ENCODE measurements at places on chromosomes 7 and 10. TPM values are rescaled to one million over a fixed set of nuclear protein-coding genes. Genes with fewer than 3 reads are reported as not detected.

Gene NUTM2A
- 1.9 TPM for total RNA-seq

Gene ZDHHC4
- 40.8 TPM for total RNA-seq

Gene PTPRE
- 16.0 TPM for total RNA-seq

Gene TAC1
- not detected for total RNA-seq

All from Right ventricle myocardium superior (tissue), 1 donor.